ENCODE measurements at places on chromosomes 2 and 18. TPM values are rescaled to one million over a fixed set of nuclear protein-coding genes. Genes with fewer than 3 reads are reported as not detected.
A peak's percentile ranks its signal among the peaks of the same experiment; 100 is the strongest.

The GLS gene
- 85.5 TPM for total RNA-seq

The ARHGAP15 gene
- total RNA-seq: 2.8 TPM

The SP9 gene
- total RNA-seq: 1.9 TPM

The ELOA2 gene
- total RNA-seq: not detected

The LAMA1 gene
- total RNA-seq: 96.1 TPM

The GBX2 gene
- 21.3 TPM for total RNA-seq

The NEURL3 gene
- total RNA-seq: not detected

- no peak for DNase-seq
- H3K36me3 ChIP-seq: no peaks in the 10 kb centered on the region
- H3K27me3 ChIP-seq: no peaks in the 10 kb centered on the region
- H3K4me1 ChIP-seq: peaks cover 21% of the 10 kb centered on the region
- H3K4me3 ChIP-seq: no peak overlapping the region
Observed at GRCh38 chr2:9174771-9175437, 31.7 kb upstream of the ASAP2 start.

DNA sequence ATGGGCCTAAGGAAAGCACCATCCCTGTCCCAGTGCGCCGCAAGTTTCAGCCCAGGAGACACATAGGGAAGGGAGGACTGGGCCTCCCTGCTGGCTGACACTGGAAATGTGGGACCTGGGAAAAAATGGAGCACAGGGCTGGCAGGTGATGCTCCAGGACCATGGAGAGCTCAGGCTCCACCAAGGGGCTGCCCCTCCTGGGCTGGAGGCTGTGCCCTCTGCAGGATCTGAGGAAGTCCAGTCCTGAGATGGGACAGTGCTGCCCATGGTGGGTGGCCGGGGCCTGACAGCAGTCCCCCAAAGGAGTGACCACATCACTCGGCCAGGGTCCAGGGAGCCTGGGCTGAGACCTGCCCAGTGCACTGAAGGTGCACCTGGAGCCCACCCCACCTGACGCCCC, 108.6 kb upstream of the TEKT4 start:
- peaks cover 12% of the 10 kb centered on the region for H3K36me3 ChIP-seq
- no peak overlapping the region for H3K27ac ChIP-seq
- H3K4me3 ChIP-seq: no peak overlapping the region
- H3K4me1 ChIP-seq: no peaks in the 10 kb centered on the region

- DNase-seq: no peak
- H3K4me1 ChIP-seq: no peaks in the 10 kb centered on the region
- no peaks in the 10 kb centered on the region for H3K27me3 ChIP-seq
- H3K27ac ChIP-seq: peak overlapping the region; percentile 13
Observed at GRCh38 chr2:54029721-54030395, 59.1 kb upstream of the PSME4 start.

DNA sequence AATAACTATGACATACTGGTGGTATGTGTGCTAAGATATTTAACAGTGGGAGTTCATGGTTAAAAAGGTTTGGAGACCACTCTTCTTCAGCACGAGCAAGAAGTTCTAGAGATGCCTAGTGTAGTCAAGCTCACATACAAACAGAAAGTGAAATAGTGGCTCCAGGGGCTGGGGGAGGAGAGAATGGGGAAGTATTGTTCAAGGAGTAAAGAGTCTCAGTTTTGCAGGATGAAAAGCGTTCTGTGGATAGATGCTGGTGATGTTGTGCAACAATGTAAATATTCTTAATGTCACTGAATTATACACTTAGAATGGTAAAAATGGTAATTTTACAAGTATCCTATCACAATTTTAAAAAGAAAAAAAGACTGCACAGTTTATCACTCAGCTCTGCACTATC, 29.0 kb upstream of the EPAS1 start:
- no peaks in the 10 kb centered on the region for H3K27me3 ChIP-seq
- no peaks in the 10 kb centered on the region for H3K4me1 ChIP-seq
- no peak overlapping the region for H3K4me3 ChIP-seq
- no peak for DNase-seq
- H3K27ac ChIP-seq: no peak overlapping the region
- no peaks in the 10 kb centered on the region for H3K36me3 ChIP-seq

DNA sequence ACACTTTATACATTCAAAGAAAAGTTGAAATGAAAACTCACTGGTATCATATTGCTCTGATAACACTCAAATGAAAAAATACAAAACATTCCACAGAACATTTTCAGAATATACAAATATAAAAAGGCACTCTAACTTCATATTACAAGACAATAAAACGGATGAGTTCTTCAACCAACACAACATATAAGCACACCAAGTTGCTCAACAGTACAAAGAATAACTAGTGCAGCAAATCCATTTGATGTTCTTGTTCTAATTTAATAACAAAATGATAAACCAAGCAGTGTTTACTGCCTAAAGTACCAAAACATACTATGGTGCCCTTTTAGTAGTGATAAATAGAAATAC, 60.8 kb upstream of the PGAP1 start:
- H3K27me3 ChIP-seq: no peaks in the 10 kb centered on the region
- H3K27ac ChIP-seq: peak overlapping the region; percentile 98
- DNase-seq: no peak
- no peaks in the 10 kb centered on the region for H3K36me3 ChIP-seq
- peaks cover 47% of the 10 kb centered on the region for H3K4me1 ChIP-seq
- H3K4me3 ChIP-seq: peak overlapping the region; percentile 78

DNA sequence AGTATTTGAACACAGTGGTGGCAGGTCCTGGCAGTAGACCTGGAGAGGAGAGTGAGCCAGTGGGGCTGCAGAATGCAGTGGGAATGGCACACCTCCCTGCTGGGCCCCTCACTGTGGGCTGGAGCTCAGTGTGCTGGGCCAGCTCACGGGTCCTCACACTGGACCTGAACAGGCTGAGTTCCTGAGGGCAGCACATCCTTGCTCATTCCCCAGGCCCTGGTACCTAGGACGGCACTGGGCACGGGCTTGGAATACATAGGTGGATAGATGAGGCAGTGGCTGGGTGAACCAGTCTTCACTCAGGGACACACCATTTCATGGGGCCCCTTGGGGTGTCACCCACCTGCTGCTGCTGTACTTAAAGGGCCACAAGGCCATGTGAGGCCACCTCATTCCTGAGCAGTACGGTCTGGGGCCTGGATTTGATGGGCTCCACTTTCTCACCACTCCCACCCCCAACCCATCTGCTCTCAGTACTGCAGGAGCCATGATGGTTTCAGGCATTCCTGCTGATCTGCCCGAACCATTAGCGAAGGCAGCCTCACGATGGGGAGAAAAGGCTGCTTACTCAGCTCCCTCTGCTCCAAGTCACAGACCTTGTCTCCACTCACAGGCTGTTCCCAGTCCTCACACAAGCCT, 4.2 kb downstream of the TMEM177 start:
- no peak overlapping the region for H3K27ac ChIP-seq
- peaks cover 11% of the 10 kb centered on the region for H3K36me3 ChIP-seq
- no peaks in the 10 kb centered on the region for H3K27me3 ChIP-seq

DNA sequence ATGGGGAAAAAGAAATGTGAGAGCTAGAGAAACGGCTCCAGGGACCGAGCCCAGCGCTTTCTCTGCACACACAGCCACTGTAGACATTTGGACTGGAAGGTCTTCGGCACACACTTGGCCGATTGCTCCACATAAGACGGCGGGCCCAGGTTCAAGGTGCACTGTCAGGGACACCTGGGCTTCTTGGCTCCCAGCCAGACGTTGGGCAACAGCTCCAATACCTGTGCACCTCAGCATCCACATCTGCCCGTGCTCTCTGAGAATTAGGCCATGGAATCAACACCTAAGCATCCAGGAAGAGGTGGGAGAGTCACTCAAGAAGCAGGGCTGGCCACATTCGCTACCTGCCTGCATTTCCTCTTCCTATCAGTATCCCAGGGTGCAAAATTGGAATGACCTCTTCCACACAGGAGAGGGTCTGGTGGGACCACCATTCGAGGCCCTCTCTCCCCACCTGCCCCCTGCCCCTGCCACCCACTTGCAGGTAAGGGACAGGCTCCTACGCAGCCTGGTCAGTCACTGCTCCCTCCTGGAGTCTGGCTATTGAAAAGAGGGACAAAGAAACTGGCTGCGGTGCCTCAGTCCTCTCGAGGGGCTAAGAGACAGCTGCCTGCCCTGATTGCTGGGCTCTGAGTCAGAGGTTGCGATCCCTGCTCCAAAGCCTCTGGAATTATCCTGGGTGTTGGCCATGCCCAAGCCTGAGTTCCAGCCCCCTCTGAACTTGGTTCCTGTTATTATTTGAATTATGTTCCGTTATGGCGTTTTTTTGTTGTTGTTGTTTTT, 40.1 kb upstream of the TAF1B start:
- H3K27me3 ChIP-seq: no peaks in the 10 kb centered on the region
- no peak overlapping the region for H3K4me3 ChIP-seq
- DNase-seq: no peak
- H3K27ac ChIP-seq: no peak overlapping the region
- H3K4me1 ChIP-seq: peaks cover 23% of the 10 kb centered on the region

DNA sequence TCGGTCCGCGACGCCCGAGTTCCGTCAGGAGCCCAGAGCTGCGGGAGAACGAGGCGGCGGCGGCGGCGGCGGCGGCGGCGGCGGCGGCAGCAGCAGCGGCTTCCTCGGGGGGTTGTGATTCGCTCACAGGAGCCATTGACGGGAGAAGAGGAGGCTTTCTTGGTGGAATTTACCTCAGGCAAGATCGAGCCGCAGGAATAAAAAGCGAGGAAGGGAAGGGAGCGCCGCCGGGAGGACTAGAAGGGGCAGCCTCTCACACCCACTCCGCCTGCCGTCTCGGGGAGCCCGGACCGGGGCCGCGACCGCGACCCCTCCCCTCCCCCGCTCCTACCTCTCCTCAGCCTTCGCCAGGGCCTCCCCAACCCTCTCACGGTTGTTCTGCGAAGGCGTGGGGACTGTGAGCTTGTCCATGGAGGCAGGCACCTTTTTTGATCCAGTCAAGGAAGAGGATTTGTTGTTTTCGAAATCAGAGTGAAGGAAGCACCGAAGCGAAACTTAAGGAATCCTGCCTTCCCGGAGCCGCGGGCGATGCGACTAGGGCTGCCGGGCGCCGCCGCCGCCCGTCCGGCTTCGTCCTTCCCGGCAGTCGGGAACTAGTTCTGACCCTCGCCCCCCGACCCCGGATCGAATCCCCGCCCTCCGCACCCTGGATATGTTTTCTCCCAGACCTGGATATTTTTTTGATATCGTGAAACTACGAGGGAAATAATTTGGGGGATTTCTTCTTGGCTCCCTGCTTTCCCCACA, 506 bp downstream of the BMPR2 start:
- DNase-seq: peak; percentile 47
- peak overlapping the region; percentile 100 for H3K4me3 ChIP-seq
- H3K27ac ChIP-seq: peak overlapping the region; percentile 98
- H3K4me1 ChIP-seq: peaks cover 46% of the 10 kb centered on the region

DNA sequence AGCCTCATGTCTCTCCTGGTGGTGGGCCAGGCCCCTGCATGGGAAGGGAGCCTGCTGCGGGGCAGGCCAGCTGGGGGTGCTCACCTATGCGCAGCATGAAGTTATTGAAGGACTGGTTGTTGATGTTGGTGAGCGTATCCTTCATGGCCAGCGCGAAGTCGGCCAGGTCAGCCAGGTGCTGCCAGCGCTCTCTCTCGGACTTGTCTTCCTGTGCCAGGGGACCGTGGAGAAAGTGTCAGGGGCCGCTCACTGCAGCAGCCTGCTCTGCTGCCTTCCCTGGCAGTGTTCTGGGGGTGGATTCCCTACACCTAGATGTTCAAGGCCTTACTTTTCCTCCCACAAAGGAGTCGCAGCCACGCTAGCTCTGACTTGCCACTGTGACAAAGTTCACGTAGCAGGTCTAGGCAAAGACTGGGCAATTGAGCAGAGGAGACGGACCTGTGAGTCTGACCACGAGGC, 28.2 kb downstream of the CENPO start:
- peak overlapping the region; percentile 58 for H3K27ac ChIP-seq
- no peak for DNase-seq
- H3K27me3 ChIP-seq: peaks cover 2% of the 10 kb centered on the region
- H3K4me3 ChIP-seq: peak overlapping the region; percentile 70

DNA sequence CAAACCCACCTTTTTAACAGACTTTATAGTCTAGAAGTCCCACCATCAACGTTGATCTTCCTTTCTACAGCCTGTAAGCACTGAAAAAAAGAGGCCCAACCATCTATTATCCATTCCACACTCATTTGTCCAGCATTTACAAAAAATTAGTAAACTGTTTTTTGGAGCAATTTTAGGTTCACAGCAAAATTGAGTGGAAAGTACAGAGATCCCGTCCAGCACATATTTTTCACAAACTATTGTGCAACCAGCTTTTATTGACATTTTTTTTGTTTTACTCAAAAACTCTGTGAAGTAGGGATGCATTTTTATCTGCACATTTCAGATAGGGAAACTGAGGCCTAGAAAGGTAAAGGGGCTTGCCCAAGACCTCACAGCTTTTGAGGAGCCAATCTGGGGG, 68.6 kb downstream of the TNP1 start:
- H3K27ac ChIP-seq: no peak overlapping the region
- DNase-seq: no peak
- H3K27me3 ChIP-seq: no peaks in the 10 kb centered on the region
- H3K4me3 ChIP-seq: no peak overlapping the region

DNA sequence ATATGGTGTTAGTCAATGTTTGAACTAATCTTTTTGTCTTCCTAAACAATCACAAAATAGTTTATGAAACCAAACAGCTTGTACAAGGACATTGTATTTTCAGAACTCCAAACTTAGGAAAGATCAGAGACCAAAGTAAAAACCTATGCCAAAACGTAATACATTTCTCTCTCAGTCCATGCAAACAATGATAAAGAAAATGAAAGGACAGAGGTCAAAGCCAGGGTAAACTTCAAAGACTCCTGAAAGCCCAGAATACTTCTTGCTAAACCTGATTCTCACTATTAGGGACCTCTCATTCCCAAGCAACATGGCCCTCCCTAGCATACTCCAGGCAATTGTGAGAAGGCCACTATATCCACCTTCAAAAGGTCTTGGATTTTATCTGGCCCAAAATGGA, 105.1 kb upstream of the GALNT5 start:
- H3K4me3 ChIP-seq: no peak overlapping the region
- H3K27ac ChIP-seq: no peak overlapping the region
- no peaks in the 10 kb centered on the region for H3K4me1 ChIP-seq
- no peaks in the 10 kb centered on the region for H3K27me3 ChIP-seq
- H3K36me3 ChIP-seq: no peaks in the 10 kb centered on the region

GRCh38 chr2:455015-455705, 167.3 kb upstream of the ALKAL2 start:
- peaks cover 35% of the 10 kb centered on the region for H3K4me1 ChIP-seq
- H3K27me3 ChIP-seq: no peaks in the 10 kb centered on the region
- no peaks in the 10 kb centered on the region for H3K36me3 ChIP-seq
- DNase-seq: no peak

Measured in neural crest cell (in vitro differentiated cells).